Stimulated activated CD4-positive, alpha-beta T cell treated with anti-CD3 and anti-CD28 coated beads, Interleukin-2, amount 100 ng/mL, for 48 hours (primary cell): ENCODE measurements at places on chromosomes 7 and 10.

GRCh38 chr7:131890176-131890575, 333.7 kb upstream of the PODXL start:
- no peak for DNase-seq

- no peak for DNase-seq
Observed at GRCh38 chr10:104054430-104054829, 31.2 kb downstream of the COL17A1 start.

GRCh38 chr10:116207690-116208089, 65.3 kb downstream of the GFRA1 start:
- DNase-seq: no peak

GRCh38 chr10:74133923-74134820, 16.5 kb downstream of the AP3M1 start:
- no peak for DNase-seq

DNA sequence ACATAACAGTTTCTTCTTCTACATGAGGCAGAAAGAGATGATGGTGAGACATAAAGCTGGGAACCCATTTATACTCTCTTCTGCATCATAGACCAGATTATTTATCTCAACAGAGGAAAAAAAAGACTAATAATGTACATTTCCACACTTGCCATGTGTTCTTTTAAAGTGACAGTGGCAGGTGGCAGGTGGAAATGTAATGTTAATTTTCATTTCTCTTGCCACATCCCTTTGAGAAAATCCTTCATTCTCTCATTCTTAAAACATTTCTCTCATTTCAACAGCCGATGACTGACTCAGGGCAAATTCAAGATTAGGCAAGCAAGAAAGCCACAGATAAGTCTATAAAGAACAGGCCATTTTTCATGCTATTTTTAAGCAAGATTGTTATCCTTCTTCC, 635.6 kb upstream of the SORCS1 start:
- no peak for DNase-seq

GRCh38 chr10:88076027-88076880, 212.8 kb downstream of the PTEN start:
- no peak for DNase-seq

GRCh38 chr7:121872831-121873288, at the start of gene PTPRZ1:
TSS of gene PTPRZ1 (plus strand) at chr7:121873161. CDS start at chr7:121873500, 339 bp downstream.
- no peak for DNase-seq

DNA sequence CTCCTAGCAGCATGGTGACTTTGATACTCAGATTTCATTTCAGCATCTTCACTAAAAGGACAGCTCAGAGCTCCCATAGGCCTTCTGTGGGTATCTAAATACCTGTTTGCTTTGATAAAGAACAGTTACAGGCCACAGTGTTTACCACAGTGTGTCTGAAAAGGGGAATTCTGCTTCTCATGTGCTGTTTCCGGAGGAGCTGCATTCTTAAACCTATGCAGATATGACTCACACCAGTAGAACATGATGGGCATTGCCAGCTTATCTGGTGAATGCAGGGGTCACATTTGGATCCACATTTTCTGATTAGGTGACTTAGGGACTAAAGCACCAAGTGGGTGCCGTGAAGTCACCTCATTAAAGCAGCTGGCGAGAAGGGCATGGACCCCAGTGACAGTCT, 52.6 kb downstream of the TRRAP start:
- no peak for DNase-seq

- no peak for DNase-seq
Observed at GRCh38 chr7:134452419-134452838, 6.5 kb downstream of the AKR1B1 start.

DNA sequence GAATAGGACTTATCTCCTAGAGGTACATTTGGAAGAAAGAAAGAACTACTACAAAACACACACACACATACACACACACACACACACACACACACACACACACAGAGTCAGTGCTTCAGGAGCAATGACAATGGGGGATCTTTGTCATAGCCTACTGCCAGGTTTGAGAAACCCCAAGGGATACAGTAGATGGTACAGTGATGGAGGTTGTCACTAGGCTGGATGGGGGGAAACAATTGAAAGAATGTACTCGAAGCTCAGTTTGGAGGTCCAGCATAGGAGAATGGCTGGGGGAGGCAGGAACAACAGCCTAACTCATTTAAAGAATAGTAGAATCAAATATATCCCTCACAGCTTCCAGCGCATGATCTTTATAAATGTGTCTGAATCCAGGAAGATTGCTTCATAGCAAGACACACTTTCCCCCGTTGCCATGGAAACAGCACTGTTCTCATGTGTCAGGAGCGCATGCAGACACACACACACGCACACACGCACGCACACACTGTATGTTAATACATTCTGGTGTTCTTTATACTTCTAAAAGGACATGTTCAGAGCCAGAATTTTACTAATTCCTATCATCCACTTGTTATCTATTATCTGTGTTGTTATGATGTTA, 32.6 kb upstream of the ZNRF2 start:
- no peak for DNase-seq

DNA sequence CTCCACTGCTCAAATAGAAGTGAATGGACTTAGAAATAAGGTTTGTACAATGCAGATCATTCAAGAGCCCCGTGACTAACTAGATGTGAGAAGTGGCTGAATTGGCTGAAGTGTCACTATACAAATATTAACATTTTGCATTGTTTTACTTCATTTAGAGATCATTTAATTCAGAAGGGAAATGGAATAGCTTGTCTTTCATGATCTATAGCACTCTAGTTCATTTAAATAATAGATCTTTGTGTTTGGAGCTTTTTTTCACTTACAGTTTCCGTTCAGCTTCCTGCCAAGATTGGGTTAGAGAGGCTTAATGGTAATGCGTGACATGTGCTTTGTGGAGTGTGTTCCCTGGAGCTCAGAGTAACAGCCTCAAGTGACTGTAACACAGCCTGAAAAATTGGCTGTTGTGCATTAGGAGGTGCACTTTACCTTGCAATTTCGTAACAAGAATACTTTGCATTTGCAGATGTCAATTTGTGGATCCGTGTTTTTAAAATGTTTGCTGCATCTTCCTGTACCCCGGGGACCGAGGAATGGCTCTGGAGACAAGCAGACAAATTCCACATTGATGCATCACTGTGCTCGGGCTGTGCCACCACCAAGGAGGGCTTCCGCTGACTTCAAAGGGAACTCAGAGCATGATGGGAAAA, 170.3 kb downstream of the NRP1 start:
- DNase-seq: no peak

GRCh38 chr7:84196084-84196503, 1.5 kb upstream of the SEMA3A start:
- DNase-seq: no peak

- peak; percentile 37 for DNase-seq
Observed at GRCh38 chr7:80018941-80019808, 115.5 kb upstream of the GNAI1 start.

DNA sequence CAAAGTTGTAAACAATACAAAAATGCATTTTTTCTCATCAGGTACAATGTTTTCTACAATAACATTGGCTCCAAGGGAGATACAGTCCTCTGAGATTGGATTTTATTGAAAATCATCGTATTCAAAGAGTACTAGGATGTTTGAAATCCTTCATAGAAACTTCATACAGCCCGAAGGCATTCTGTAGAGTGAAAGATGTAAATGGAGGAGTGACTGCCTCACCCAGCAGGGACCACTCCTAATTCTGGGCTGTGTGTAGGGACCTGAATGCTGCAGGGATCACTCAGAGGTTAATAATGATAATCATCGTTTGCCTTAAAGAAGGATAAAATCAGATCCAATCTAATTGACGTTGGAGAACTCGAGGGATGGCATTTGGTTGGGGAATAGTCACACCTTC, 198.6 kb downstream of the HECW1 start:
- no peak for DNase-seq

GRCh38 chr10:75205908-75206307, 4.7 kb upstream of the VDAC2 start:
- DNase-seq: no peak

DNA sequence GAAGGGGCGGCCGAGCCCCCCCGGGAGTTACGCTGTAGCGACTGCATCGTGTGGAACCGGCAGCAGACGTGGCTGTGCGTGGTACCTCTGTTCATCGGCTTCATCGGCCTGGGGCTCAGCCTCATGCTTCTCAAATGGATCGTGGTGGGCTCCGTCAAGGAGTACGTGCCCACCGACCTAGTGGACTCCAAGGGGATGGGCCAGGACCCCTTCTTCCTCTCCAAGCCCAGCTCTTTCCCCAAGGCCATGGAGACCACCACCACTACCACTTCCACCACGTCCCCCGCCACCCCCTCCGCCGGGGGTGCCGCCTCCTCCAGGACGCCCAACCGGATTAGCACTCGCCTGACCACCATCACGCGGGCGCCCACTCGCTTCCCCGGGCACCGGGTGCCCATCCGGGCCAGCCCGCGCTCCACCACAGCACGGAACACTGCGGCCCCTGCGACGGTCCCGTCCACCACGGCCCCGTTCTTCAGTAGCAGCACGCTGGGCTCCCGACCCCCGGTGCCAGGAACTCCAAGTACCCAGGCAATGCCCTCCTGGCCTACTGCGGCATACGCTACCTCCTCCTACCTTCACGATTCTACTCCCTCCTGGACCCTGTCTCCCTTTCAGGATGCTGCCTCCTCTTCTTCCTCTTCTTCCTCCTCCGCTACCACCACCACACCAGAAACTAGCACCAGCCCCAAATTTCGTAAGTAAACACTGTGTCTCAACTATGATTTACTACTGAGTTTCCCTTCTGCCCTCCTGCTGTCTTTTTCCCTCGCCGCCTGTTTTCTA, 666 bp downstream of the NRG3 start:
- no peak for DNase-seq

DNA sequence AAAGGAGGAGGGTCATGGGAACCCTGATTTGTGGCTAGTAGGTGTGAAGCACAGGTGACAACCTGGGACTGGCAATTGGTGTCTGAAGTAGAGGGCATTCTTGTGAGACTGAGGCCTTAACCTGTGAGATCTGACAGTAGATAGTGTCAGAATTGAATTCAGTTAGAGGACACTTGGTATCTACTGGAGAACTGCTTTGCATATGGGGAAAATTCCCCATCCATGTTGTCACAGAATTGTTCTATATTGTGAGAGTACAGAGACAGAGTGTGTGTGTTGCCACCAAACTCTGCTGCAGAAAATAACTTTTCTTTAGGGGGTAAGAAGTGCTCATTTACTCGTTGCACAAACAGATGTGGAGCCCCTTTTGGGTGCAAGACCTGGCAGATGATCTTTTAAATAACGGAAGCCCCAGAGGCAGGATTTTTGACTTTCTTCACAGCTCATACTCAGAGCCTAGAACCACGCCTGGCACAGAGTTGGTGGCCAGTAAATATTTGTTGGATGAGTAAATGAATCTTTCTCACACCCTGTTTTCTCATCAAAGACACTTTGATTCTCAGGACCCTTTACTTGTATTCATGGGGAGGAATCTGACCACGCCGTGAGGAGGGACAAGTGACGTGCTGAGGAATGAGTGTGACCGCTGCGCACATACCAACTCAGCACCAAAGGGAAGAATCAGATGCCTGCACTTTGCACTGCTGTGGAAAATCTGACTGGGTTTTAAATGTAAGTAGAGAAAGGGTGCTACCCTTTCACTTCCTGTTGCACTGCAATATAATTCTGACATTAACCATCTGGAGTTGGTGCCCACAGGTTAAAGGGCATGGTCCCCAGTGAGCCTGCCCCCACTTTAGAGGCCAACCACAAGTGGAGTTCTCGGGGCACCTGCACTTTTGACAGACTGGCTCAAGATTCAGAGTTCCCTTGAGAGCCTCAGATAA, 39.2 kb upstream of the SDHAF3 start:
- DNase-seq: no peak
